Activated T-helper 9 cell treated with anti-CD3 and anti-CD28 coated beads, Interleukin-2, amount 50 U/mL, for 16 hours (primary cell): ENCODE measurements at places on chromosomes 6 and 20.
A peak's percentile ranks its signal among the peaks of the same experiment; 100 is the strongest.

- no peak for DNase-seq
Measured at GRCh38 chr20:10733122-10733521, 59.3 kb upstream of the JAG1 start.

DNA sequence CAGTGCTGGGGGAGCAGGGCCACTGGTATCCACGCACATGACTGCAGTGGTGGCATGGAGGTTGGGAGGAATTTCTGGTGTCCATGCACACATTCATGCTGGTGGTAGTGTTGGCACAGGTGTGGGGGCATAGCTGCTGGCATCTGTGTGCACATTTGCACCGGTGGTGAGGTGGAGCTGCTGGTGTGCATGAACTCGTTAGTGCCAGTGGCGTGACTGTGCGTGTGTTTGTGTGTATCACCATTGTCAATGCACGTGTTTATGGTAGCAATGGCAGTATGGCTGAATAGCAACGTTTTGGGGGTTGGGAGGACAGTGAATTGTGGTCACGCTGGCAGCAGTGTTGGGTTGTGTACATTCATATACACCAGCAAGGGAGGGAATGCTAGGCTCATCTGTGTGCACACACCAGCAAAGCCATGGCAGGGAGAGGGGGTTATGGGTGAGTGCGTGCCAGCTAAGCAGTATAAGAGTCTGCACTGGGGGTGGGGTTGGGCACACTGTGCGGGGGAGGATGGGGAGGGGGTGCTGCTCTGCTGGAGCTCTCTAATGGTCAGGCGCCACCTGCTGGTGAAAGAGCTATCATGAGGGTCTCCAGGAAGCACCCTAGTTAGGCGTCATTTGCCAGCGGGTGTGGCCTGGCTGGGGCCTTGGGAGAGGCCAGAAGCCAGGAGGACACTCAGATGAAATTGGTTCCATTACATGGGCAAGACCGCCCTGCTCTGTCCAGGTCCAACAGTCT, 626.1 kb upstream of the ID4 start:
- no peak for DNase-seq

- no peak for DNase-seq
Measured at GRCh38 chr6:35972471-35973367, 51.7 kb downstream of the SLC26A8 start.

GRCh38 chr6:40817369-40817768, 221.7 kb downstream of the UNC5CL start:
- DNase-seq, result no peak

DNA sequence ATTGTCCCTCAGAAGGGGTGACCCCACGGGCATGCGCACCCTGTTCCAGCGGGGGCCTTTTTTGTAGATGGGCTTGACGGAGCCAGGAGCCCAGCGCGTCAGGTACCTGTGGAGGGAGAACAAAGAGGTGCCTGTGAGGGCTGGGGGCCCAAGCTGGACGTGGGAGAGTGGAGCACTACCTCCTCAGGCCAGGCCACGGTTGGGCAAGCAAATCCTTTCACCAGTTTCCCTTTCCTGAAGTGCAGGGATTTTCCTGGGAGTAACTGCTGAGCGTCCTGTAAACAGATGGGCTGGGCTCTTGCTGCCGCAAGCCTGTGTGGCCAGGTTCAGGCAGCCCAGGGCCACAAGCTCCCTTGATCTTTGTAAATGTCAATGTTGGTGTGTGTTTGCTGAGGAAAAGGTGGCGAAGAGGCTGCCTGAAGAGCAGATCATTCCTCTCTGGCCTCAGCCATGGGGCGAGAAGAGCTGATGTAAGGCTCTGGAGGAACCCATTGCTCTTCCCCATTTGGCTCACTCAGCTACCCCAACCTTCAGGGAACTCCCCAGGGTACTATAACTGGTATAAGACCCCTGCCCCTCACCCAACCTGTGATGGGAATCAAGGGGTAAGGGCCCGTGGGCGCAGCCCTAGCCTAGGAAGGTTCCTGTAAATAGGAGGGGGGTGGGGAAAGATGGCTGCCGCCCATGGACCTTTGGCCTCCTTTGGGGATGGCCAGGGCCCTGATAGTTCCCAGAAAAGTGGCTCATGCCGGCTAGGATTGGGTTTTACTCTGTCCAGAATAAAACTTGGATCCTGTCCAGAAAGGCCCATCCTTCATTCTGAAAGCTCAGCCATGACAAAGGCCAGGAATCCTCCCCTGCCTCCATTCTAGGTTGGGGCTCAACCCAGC, 15.5 kb downstream of the MRPS18A start:
- DNase-seq, result no peak

DNA sequence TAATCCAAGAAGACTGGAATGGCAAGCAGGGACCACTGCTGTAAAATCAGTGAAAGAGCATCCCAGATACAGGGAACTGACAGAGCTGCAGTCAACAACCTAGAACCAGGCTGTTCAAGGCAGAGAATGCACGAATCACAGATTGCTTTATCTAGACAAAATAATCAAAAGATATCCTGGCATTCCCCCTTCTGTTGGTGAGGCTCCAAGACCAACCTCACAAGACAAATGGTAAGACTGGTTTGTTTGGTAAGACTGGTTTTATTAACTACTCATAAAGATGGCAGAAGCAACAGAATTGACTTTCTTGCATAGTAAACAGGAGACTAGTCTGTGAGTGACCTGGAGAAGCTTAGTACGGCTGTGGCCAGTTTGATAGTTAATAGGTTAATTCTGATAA, 88.8 kb upstream of the AHI1 start:
- DNase-seq, result no peak

GRCh38 chr20:54107600-54108325, 37.4 kb upstream of the BCAS1 start:
- DNase-seq, result no peak

- no peak for DNase-seq
Measured at GRCh38 chr20:43650997-43651525, 15.9 kb upstream of the MYBL2 start.

GRCh38 chr20:11850901-11851300, 66.8 kb upstream of the BTBD3 start:
- no peak for DNase-seq

DNA sequence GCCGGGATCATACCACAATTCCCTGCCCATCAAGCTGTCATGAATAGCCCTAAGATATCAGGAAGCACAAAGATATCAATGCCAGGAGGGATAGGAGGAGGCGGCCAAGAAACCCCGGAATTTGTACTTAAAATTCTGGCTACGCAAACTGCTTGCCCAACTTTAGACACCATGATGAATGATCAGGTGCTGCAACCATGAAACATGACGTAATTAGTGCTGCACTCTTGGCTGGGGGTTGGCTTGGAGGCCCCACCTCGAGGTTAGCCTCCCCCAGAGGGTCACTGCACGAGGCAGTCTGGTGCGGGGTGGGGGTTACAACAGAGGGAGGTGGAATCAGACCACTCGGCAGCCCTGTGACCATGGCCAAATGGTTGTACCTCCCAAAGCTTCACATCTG, 8.9 kb downstream of the SIRPA start:
- DNase-seq, result no peak

GRCh38 chr6:107727096-107727757, 96.9 kb downstream of the SCML4 start:
- DNase-seq, result no peak

- DNase-seq, result no peak
Measured at GRCh38 chr6:16849280-16849987, 88.2 kb upstream of the ATXN1 start.

GRCh38 chr6:111406200-111406721, 76.8 kb downstream of the REV3L start:
- DNase-seq, result no peak

GRCh38 chr20:62449951-62450691, 22.8 kb upstream of the RBBP8NL start:
- DNase-seq, result no peak

GRCh38 chr6:62492192-62492822, 206.3 kb upstream of the KHDRBS2 start:
- no peak for DNase-seq

GRCh38 chr6:142946924-142947713, 2.1 kb upstream of the HIVEP2 start:
- peak; percentile 81 for DNase-seq

DNA sequence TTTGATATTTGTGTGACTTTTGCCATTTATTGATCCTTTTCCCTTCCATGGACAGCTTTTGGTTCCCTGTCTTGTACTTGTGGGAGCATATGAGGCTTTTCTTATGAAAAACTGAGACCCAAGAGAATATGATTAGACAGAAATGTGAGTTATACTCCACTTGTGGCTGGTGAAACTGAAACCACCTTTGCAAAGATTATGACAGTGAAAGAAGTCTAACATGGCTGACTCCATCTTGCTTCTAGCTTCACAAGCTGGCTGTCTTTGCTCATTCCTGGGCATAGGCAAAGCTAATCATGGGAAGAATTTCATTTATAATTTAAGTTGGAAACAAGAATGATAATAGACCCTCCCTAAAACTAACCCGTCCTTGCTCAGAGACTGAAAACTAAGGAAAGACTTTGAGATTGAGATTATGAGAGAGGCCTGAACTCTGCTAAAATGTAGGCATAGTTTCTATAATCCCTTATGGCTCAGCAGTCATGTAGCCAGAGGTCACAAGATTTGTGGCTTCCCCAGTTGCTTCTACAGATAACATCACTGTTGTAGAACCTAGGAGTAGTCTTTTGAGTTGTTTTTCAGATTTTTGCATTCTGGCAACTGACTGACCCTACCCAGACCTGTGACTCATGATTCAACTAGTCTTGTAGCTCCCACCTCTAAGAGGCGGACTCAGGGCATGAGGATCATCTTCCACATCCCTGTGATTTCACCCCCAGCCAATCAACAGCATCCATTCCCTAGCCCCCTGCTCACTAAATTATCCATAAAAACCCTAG, 50.9 kb upstream of the CD2AP start:
- DNase-seq, result no peak

GRCh38 chr6:165249808-165250207, 59.6 kb downstream of the C6orf118 start:
- DNase-seq, result no peak

GRCh38 chr20:22241609-22242008, 342.8 kb downstream of the FOXA2 start:
- DNase-seq, result no peak
